ENCODE measurements at places on chromosomes 13 and 19.

GRCh38 chr19:35495107-35496064, 5.1 kb upstream of the KRTDAP start:
- peak; percentile 85 for DNase-seq

DNA sequence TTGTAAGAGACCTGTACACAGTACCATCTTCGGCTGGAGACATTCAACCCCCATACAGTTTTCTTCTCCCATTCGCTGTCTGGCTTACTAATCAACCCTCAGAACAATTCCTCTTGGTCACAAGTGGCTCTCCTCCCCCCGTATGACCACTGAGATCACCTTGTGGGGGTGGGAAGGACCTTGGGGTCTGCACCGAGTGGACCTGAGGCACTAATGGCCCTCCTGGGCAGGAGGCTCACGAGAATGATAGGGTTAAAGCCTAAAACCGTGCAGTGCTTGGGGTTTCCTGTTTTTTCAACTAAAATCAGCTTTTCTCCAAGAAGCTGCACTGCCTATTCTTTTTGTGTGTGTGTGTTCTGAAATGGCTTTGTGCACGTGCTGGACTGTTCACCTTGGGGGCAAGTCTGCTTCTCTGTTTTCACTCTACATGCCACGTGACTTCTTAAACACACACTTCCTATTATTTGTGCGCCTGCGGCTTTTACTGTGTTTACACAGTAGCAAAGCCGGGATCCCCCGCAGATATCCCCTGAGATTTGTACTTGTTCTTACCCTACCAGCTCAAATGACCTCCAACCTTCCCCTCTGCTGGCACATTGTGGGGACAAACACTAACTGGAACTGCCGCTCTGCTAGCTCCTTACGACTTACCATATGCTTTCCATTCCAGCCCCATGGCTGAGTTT, 12.3 kb downstream of the RBM26 start:
- peak; percentile 50 for DNase-seq

GRCh38 chr13:61546911-61547310, 131.3 kb upstream of the PCDH20 start:
- DNase-seq, result no peak

GRCh38 chr13:104571161-104571892, 1505.1 kb upstream of the SLC10A2 start:
- DNase-seq, result no peak

DNA sequence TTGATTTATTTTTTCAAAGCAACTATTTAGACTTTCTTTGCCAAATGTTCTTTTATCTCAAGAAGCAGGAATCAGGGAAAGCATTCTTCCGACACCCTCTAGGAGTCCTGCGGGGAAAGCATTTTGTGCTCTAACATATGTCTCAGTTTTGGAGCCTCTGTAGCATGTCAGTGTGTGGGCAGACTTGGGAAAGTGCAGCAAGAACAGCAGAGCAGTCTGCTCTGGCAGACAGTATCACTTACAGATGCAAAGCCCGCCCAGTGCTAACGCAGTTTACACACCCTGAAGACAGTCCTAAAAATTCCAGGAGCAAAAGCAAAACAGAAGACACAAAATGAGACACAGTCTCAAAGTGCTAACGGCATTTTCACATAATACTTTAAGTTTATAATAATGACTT, 393.5 kb downstream of the KLF12 start:
- DNase-seq, result no peak

- DNase-seq, result peak; percentile 97
These were observed 6.2 kb upstream of the SHKBP1 start for GRCh38 chr19:40570313-40571004.

DNA sequence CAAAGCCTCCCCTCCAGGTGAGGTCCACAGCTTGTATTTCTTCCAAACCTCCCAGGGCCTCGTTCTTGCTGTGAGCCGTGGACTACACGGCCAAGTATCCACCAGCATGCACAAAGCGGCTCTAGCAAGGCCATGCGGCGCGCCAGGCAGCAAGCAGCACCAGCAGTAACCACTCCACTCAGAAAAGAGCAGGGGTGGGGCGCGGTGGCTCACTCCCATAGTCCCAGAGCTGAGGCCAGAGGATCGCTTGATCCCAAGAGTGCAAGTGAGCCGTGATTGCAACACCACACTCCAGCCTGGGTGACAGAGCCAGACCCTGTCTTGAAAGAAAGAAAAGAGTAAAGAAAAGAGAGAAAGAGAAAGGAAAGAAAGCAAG, 4.7 kb downstream of the CCDC8 start:
- no peak for DNase-seq

GRCh38 chr19:8335343-8336071, 7.6 kb downstream of the KANK3 start:
- DNase-seq, result peak; percentile 69

GRCh38 chr13:94073007-94073744, 406.3 kb downstream of the DCT start:
- DNase-seq, result no peak

DNA sequence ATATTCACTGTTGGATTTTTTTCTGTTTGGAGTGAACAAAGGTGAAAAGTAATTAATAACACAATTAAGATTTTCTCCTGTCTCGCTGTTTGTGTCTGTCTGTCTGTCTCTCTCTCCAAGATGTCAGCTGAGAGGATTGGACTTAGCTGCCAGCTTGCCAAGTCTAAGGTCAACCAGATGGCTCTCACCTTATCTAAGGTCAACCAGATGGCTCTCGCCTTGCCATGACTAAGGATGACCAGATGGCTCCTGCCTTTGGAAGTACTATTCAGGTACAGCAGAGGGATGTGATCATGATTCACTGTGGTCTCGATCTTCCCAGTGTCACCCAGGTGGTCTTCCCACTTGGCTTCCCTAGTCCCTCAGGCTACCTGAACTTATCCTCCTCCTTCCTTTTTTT, 1436.4 kb downstream of the UQCRFS1 start:
- no peak for DNase-seq

DNA sequence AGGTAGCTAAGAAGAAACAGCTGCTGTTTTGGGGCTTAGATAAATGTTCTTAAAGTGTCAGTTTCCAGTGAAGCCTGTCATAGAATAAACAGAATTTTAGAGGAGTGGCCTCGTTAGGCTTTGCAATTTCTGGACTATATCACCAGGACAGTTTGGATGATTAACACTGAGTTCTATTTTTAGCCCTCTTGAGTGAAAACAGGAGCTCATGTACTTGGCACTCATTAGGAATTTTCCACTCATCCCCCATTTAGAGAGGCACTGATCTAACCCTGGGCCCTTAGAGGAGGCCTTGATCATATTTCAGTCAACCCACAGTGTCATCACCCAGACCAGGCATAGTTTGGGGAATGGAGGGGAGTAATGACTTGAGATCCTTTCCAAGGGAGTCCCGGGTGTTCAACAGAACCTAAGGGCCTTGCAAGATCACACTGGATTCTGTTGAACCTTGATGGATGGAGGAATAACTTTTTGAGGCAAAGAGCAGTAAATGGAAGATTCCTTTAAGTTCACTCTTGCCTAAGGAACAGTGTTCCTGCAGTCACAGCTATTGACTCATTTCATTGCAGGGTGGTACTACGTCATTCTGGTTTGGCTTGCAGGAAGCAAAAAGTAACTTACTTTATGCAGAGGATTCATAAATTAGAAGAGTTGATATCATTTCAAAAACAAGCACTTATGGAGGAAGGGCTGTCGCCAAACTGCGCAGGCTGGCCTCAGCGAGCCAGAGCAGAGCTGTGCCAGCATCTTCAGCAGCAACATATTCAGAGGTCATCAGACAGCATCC, 160.2 kb downstream of the SLC7A1 start:
- no peak for DNase-seq

GRCh38 chr19:44648631-44649251, 5.0 kb downstream of the PVR start:
- DNase-seq, result no peak

DNA sequence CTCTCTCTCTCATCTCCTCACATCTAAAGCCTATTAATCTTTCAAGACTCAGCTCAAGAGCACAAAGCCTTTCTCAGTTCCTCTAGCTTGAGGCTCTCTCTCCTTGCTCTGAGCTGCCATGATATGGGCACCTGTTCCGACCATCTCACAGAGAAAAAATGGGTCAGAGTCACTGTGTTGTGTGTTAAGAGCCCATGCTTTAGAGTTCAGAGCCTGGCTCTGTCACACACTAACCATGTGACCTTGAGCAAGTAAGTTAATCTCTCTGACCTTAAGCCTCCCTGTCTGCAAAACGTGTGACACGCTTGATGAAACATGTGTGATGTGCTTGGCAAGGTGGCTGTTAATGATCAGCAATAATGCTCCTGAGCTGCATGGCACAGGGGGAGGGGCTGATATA, 245.2 kb downstream of the DLEU7 start:
- DNase-seq, result no peak

GRCh38 chr13:59423708-59424340, 739.9 kb downstream of the DIAPH3 start:
- no peak for DNase-seq

DNA sequence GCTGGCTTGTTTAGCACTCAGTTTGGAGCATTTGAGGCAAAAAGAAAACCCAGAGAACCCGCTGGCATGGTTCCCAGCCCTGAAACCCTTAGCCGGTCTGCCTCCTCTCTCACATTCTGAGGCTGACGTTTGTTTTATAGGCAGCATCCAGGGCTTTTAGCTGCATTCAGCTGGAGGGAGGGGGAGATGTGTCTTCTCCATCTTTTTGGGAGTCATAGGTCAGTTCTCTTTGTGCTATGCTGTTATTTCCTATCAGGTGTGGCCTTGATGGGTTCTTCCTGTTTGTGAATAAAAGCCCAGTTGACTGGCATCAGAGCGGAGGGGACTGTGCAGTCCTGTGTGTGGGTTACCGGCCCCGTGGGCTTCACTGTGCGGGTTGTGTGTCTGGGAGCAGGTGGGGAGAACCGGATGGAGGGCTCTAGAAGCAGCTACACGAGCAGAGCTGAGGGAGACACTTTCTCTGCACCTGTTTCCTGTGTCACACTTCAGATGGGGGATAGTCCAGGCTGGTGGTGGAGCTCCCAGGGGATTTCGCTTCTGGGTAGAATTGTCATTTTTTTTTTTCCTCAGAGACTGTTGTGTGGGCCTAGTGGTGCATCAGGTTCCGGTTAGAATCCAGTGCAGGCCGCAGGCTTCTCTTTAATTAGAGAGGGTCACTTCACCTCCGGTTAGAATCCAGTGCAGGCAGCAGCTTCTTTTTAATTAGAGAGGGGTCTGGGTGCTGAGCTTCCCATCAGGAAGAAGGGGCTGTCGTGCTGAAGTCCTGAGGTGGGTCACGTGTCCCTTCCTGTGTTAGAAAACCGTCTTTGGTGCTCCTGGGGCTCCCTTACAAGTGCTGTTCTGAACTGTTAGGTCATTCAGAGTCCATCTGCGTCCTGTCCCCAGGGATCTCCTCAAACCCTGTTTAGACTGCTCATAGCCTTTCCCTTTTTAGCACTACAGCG, 69.6 kb downstream of the ARHGEF7 start:
- peak; percentile 47 for DNase-seq

GRCh38 chr19:53866865-53867224, 838 bp upstream of the MYADM start:
- no peak for DNase-seq

DNA sequence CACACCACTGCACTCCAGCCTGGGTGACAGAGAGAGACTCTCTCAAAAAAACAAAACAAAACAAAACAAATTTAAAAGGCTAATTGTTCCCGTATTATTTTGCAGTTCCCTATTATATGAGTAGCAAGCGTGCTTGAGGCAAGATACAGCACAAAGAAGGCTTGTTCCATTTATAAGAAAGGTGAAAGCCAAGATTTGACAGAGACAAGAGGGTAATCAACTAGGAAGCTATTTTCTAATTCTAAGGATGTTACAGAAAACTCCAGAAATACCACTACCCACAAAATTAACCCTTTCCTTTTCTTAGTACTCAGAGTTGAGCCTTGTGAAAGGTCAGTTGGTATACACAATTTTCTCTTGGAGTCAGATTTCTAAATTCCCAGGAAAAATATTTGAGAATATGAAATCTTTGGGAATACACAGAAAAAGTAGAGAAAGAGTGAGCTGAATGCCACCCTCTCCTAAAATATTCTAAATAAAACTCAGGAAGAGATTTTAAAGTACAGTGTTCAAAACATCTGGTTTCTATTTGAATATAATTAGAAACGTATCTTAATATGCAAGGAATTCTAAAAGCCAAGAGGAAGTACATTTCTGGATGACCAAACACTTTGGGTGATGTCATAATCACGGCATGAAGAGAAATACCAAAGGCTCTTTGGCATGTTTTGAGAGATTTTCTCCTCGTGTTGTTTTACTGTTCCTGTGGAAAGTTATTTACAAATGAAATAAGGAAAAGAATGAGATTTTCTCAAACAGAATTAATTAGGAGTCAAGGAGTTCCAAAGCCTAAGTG, 63.0 kb upstream of the FLT1 start:
- DNase-seq, result no peak

- DNase-seq, result no peak
These were observed 152.2 kb upstream of the UBL3 start for GRCh38 chr13:30002577-30002976.

GRCh38 chr19:18895824-18896341, at the start of gene CERS1:
Gene CERS1, minus strand, starts transcription at chr19:18896158. Its CDS starts 86 bp downstream, at chr19:18896072.
- no peak for DNase-seq

- DNase-seq, result no peak
These were observed 12.7 kb downstream of the ZNF574 start for GRCh38 chr19:42088471-42089190.

DNA sequence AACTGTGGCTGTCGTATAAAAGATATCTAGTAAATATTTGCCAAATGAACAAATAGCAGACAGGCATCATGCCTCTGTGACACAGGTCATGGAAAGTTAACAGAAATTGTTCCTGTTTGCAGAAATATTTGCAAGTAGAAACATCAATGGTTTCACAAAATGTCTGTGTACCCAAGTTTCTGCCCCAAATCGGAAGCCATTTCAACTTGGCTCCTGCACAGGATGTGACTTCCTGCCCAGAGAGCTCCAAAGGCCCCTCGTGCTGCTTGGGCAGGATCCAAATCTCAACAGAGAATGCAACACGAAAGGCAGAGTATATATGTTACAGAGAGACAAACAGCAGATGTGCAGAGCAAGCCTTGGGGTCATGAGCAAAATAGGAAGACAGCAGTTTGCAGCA, 95.5 kb upstream of the SERP2 start:
- no peak for DNase-seq

GRCh38 chr19:944171-944567, 18.3 kb downstream of the ARID3A start:
- no peak for DNase-seq

DNA sequence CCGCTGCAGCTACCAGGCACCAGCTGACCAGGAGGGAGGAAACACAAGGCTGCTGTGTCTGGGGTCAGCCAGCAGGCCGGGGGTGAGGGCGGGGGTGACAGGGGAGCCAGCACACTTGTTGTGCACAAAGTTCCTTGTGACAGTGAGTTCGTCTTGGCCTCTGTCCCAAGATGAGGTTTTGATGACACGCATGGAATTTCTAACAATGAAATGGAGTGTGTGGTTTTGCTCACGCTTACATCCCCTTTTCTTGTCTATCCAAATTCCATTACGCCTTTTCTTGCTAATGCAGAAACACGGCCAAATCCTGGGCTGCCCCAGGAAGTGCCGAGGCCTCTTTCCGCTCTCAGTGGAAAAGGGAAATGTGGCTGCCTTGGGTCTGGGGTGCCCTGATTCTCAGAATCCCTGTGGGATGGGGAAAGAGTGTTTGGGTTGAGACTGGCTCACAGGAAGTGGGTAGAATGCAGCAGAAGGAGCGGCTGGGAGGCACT, 73.8 kb downstream of the GADD45B start:
- no peak for DNase-seq

GRCh38 chr19:41706741-41707501, 1.5 kb upstream of the CEACAM5 start:
- peak; percentile 87 for DNase-seq

Measured in activated T-cell treated with anti-CD3 and anti-CD28 coated beads, Interleukin-2, amount 50 U/mL, for 48 hours (primary cell).